ENCODE measurements at places on chromosomes 2 and 18.

GRCh38 chr2:168138374-168138773 is 109.0 kb downstream of the STK39 start:
- no peak for DNase-seq

- DNase-seq: no peak
Measured at GRCh38 chr18:9029131-9029530, 73.4 kb upstream of the NDUFV2 start.

GRCh38 chr2:239467956-239468490 is 67.2 kb upstream of the HDAC4 start:
- no peak for DNase-seq

DNA sequence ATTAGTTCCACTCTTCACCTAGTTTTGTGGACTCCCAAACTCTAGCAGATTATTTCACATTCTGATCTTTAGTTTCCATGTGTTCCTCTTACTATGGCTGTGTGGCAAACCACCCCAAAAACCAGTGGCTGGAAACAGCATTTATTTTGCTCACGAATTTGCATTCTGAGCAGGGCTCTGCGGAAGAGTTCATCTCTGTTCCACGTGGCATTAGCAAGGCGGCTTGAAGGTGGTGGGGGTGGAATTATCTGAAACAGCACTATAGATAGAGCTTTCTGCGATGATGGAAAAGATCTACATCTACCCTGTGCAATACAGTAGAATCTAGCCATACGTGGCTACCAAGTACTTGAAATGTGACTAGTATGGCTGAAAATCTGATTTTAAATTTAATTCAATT is 5.9 kb downstream of the TWSG1 start:
- no peak for DNase-seq

GRCh38 chr2:237876532-237876931 is 17.1 kb downstream of the RAMP1 start:
- DNase-seq: no peak

DNA sequence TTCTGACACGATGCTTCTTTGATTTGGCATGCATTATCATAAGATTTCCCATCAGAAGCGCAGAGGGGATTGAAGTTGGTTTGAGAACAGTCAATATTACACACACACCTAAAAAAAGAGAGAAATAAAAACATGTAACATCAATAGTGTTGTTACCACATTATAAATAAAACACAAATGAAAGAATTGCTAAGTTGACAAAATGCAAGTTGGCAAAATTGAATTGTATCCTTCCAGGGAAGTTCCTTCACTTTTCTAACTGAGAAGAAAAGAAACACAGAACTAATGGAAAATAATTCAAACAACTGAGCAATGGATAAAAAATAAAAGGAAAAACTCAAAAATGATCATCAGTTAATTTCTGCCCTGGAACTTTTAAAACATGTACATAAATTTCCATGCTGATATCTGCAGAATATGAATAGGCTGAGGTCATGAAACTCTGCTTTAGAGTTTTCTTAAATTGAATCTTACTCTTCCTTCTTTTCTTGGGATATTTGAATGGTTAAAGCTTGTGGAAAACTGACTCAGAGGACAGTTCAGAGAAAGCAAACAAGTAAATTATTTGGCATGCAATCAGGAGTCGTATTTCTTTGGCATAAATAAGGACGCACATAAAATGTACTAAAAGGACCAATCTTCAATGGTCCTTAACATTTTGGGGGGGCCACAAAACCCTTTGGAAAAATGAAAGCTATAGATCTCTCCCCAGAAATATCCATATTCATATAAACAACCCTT is 152.4 kb upstream of the CAVIN2 start:
- DNase-seq: no peak

DNA sequence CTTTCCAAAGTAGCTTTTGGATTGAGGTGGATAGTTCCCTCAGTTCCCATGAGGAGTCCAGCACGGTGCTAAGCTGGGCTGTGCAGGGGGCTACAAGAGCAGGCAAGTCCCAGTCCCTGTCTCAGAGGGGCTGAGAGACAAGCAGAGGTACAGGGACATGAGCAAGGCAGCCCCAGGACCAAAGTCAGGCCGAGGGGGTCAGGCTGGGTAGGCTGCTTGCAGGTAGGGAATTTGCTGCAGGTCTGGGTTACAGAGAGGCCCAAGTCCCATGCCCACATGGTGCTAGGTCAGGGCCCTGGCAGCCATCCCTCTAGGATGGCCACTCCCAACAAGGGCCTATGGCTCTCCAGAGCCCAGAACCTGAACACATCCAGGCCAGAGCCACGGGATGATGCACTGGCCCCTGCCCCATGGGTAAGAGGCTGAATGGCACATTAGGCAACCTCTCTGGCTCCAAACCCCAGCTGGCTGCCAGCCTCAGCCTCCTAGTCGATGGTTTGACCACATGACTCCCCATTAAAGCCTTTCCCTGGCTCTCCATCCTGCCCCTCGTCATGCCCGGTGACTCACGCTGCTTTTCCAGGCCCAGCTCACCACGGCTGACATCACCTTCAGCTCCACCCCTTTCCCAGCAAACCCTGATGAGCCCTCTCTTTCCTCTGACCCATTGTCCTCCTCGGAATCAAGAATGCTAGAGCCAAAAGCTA is 83.7 kb downstream of the SDC1 start:
- DNase-seq: no peak

DNA sequence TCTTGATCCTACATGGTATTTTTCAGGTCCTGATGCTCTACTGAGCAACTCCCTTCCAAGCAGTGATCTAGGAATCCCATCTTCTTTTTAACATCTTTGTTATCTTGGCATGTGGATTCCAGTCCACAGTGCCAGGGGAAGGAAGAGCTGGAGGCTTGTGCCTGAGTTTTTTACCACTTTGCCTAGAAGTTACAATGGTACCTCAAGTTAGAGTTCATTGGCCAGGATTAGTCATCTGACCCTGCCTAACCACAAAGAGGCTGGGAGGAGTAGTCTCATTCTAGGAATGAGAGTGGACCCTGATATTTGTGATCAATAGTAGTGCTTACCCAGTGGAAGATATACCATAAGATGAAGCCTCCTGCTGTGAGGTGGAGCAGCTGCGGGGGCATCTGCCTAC is 109.3 kb downstream of the ADCYAP1 start:
- DNase-seq: no peak

Data from activated CD4-positive, alpha-beta T cell treated with anti-CD3 and anti-CD28 coated beads for 24 hours (primary cell).